ENCODE measurements at places on chromosomes 2 and 18.

DNA sequence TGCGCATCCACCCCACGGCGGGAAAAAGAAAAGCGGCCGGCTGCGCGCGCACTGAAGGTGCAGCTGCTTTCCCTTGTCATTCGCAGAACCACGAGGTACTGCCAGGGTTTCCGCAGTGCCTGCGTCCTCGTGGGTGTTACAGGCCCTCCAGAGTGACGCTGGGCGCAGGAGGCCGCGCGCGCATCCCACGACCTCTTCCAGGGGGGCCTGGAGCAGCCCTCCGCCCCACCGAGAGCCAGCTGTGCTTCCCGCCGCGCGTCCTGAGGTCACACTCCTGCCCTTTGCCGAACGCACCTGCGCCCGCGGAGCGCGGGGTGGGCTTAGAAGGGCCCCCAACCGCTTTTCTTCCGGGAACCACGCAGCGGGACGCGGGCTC lies 378 bp upstream of the IAH1 start:
- peak; percentile 25 for DNase-seq

GRCh38 chr2:207467716-207468347 lies 61.9 kb upstream of the CREB1 start:
- DNase-seq, result no peak

GRCh38 chr2:17303521-17303920 lies 214.7 kb downstream of the RAD51AP2 start:
- DNase-seq, result no peak

DNA sequence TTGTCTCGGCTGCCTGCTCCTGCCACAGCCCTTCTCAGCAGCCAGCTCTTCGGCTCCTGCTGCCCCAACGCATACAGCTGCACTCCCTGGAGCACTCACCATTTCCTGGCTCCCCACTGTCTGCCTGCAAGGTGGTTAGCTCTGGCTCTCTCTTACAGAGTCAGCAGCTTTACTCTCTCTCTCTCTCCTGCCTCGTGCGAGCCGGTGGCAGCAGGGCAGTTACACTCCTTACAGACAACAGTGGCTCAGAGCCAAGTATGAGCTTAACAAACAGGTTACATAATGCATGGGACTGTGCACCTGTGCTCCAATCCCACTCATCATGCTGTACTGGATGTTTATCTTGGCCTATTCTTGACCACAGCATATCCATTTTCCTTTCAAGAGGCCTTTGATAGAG lies 47.4 kb upstream of the DNAJC10 start:
- no peak for DNase-seq

GRCh38 chr2:31296641-31297287 lies 62.8 kb downstream of the EHD3 start:
- DNase-seq, result no peak

DNA sequence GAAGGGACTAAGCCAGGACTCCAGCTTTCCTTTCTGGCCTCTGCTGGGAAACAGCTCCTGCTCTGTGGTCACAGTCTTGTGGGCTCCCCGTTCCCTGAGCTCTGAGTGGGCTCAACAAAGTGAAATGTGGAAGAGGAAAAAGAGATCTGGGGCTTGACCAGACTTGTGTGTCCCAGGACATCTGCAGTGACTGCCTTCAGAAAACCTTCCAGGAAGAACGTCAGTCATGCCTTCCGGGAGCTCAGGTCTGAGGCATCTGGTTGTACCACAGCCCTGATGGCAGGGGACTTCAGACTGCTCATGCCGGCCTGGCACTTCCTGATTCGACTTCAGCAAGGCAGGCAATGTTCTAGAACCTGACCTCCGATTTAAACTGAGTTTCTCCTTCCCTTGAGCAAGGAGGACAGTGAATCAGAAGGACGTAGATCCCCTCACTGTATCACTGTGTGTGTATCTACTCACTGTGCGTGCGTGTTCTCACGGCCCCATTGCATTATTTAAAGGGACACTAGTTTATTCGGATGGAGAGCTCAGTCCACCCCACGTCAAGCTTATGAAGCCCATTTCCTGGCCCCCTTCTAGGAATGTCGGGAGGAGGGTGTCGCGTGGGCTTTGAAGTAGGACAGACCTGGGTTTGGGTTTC lies 548 bp upstream of the FBLN7 start:
- DNase-seq, result no peak

- no peak for DNase-seq
Observed at GRCh38 chr2:137437386-137437785, 526.9 kb upstream of the HNMT start.

- no peak for DNase-seq
Observed at GRCh38 chr2:218622606-218623365, 15.1 kb downstream of the PLCD4 start.

GRCh38 chr2:51782921-51783765 lies 751.2 kb upstream of the NRXN1 start:
- no peak for DNase-seq

DNA sequence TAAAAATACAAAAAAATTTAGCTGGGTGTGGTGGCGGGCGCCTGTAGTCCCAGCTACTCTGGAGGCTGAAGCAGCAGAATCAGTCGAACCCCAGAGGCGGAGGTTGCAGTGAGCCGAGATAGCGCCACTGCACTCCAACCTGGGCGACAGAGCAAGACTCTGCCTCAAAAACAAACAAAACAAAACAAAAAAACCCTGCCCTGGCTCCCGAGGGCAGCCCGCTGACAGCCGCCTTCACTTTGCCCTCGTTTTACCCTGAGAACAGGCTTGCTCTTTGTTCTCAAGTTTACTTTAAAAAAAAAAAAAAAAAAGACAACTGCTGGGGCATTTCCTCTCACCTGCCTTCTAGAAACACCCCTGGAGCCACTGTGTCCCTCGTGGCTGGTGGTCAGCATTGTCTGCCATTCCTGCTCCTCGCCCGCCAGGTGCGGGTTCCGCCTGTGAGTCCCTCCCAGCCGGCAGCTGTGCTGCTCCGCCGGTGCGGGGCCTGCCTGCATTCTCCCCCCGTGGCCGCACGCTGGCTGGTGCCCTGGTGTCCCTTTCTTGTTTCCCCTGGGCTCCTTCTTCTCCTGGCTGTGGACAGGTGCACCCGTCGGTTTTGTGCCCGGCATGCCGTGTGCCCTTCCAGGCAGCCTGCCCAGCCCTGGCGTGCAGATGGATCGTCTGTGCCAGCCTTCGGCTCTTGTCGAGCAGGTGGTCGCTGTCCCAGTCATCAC lies 105.7 kb downstream of the USP40 start:
- no peak for DNase-seq

DNA sequence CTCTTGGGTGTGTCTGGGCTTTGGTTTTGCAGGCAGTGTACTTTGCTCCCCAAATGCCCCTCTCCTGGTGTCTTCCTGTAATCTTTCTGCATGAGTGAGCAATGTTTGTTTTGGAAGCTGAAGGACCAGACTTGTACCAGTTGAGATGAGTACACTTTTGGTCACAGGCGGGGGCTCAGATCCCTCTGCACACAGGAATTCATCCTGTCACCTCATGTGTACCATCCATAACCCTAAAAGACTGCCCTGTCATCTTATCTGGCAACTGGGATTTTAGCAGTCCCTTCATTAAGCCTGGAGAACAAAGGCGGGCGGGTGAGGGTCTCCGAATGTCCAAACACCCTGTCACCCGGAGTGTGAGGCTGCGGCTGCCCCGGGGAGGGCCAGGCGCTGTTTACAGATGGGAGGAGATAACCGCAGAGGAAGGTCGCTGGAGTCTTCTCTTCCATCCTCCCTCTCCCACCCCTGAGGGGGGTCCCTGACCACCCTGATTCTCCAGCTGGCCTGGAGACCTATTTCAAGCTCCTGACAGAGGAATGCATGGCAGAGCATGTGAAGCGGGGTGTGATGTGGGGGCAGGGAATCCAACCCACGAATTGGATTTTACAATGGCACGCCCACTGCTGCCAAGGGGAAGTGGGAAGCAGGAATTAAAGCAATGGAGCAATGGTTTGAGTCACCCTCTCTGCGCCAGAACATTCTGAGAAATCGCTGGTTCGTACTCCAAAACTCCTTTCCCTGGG lies 158.2 kb upstream of the MYCN start:
- DNase-seq, result no peak

DNA sequence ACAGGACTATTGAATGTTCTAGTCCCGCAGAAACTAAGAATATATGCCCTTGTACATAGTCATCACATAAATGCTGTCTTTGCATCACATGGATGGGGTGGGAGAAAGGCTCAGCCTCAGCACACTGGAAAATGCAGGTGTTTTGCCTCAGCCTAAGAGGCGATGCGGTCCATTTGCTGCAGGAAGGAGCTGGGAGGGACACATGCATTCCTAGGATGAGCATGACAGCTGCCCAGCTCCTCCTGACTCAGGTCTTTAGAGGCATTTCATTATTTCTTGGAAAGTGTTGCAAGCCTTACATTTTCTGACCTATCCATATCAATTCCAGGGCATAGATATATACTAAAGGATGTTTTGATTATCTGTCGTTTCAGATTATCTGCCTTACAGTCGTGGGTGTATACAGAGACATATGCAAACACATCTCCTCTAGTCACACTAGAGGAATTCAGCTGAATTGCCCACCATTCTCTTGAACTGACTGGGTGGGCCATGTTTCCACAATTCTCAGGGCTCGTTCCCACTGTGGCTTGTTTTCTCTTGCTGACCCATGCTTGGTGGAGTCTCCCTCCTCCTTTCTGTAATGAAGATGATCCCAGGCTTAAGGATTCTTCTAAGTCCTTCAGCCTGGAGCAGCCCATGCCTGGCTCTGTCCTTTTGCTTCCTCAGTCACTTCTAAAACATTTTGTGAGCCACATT lies 156.9 kb downstream of the SETBP1 start:
- DNase-seq, result no peak

GRCh38 chr2:140701726-140702125 lies 1429.1 kb downstream of the LRP1B start:
- DNase-seq, result no peak

- DNase-seq, result no peak
Observed at GRCh38 chr18:42574871-42575270, 540.6 kb downstream of the RIT2 start.

Measured in activated CD4-positive, alpha-beta T cell treated with anti-CD3 and anti-CD28 coated beads for 24 hours (primary cell).